ENCODE measurements at places on chromosomes 6 and 20.

DNA sequence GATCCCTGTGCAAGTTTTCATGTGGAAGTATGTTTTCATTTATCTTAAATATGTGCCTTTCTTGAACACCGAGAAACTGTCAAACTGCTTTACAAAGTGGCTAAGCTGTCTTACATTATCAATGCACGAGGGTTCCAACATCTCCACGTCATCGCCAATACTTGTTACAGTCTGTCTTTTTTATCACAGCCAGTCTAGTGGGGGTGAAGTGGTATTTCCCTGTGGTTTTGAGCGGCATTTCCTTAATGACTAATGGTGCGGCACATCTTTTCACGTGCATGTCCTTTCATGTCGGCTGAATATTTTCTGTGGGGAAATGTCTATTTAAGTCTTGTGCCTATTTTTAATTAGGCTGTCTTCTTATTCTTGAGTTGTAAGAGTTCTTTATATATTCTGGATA, 280.4 kb downstream of the FOXC1 start:
- no peak for DNase-seq

DNA sequence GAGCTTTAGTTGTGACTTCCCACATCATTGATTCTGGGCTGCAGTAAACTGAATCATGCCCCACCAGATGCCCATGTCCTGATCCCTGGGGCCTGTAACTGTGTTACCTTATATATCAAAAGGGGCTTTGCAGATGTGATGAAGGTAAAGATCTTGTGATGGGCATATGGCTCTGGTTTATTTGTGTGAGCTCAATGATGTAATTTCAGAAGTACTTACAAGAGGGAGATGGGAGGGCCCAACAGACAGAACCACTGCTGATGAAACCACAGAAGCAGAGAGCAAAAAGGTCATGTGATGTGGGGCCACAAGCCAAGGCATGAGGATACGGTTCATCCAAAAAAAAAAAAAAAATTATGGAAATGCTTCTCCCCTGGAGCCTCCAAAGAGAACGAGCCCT, 118.7 kb downstream of the TOX2 start:
- DNase-seq = no peak

DNA sequence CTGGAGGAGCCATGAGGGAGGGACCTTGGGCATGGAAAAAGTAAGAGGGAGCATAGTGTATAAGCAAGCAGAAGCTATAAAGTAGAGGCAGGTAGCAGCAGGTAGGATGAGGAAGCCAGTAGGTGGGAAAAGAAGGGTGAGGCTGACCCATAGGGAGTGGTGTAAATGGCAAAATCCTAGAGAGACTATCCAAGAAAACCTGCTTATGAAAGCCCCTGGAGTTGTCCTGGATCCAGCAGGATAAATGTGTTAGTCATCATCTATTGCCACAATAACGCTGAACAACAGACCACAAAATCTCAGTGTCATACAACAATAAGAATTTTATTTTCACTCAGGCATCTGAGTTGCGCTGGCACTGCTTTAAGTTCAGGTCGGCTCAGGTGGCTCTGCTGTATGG, 30.2 kb downstream of the CHD6 start:
- no peak for DNase-seq

- peak; percentile 39 for DNase-seq
Observed at GRCh38 chr20:32972181-32973076, 31.8 kb downstream of the SUN5 start.

DNA sequence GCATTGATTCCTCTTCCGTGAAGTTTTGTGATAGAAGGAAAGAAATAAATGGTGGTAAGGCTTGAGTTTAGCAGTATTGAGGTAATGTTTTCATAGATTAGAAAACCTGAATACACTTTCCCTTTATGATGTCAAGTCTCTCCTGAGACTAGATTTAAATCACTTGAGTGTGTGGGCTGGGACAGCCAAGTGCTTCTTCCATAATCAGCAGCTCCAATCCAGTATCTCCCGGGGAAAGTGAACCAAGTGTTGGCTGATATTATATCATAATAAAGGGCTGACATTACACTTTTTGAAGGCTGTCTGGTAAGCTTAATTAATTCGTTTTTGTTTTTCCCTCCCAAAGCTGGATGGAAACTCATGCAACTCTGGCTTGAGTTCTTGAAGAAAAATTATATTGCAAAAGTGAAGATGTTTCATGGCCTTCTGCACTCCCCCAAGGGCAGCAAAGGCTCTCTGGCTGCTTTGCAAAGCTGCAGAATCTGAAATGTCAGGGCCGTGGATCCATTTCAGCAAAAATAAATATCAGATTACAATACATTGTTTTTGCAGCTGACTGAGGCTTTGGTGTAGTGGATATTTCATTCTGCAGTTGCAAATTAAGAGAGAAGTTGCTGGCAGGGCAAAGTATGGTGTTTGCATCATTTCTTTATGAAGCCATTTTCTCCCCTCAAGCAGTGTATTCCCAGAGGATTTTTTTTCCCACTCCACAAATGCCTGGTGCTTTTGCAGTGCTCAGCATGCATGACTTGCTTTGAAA, 101.2 kb downstream of the MKKS start:
- no peak for DNase-seq
